ENCODE measurements at places on chromosomes 12 and 14.

DNA sequence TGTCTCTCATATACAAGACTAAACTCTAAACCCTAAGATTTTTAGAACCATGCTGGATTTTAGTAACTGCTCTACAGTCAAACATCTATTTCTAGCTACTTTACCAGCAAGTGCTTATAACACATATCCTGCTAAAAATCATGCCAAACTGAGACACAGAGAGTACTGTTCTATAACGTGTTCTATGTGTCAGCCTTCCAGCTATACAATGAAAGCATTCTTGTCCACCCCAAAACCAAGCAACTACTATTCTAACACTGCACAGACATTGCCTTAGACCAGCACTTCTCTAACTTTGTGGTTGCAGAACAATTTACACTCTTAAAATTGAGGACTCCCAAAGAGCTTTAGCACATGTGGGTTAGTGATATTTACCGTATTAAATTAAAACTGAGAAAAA is 85.7 kb downstream of the SPPL3 start:
- DNase-seq = no peak

- DNase-seq = no peak
Measured at GRCh38 chr12:89108265-89108664, 244.0 kb downstream of the DUSP6 start.

GRCh38 chr14:44135972-44136371 is 371.1 kb downstream of the FSCB start:
- DNase-seq = no peak

DNA sequence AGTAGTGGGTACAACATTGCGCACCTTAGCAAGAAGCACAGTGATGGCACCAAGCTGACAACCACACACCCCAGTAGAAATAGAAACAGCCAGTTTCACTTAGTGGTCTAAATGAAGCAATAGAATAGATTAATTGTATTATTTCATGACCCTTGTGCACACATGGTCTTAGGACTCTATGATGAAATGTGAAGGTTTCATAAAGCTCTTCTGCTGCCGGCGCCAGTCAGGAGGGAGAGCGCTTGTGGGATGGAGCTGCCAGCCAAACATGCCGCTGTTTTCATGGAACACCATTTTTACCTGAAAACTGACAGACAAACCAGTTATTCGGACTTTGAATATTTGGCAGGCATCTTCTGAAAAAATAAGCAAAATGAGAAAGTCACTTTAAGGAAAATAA is 100.0 kb downstream of the PPP2R5C start:
- DNase-seq = no peak

DNA sequence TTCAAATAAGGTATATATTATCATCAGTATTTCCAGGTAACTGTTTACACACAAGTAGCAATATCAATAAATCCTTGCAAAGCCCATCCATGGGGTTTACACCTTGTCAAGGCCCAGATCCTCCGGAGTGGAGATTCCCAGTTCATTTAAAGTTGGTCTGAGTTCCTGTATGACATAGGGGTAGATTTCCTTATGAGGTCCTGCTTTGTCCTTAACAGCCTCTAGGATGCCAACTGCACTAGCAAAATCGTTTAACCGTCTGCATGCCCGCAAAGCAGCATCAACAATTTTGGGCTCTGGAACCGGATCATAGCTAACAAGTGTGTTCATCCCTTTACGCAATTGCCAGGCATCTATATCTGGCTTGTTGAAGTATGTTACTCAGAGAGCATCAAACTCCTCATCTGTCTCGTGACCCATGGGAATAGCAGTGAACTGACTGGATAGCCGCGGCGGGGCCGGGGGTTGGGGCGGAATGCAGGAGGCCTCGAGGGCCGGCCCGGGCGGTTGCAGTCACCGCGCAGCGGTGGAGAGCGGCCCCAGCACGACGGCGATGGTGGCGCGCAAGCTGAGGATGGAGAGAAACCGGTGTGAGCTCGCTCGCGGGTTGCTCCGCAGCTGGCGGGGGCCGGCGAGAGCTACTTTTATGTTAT is 30.6 kb upstream of the FBXO34 start:
- DNase-seq = no peak

DNA sequence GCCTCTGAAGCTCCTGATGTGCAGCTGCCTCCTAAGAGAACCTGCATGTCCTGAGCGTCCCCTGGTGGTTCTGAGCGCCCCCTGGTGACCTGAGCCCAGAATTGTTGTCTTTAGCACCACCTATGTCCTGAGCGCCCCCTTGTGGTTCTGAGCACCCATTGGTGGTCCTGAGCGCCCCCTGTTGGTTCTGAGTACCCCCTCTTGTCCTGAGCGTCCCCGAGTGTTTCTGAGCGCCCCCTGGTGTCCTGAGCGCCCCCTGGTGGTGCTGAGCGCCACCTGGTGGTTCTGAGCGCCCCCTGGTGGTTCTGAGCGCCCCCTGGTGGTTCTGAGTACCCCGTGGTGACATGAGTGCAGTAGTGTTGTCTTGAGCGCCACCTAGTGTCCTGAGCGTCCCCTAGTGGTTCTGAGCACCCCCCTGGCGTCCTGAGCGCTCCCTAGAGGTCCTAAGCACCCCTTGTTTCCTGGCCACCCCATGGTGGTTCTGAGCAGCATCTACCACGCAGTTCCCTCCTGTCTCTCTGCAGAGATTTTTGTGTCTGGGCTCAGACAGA is 782.5 kb downstream of the TMEM121 start:
- no peak for DNase-seq

DNA sequence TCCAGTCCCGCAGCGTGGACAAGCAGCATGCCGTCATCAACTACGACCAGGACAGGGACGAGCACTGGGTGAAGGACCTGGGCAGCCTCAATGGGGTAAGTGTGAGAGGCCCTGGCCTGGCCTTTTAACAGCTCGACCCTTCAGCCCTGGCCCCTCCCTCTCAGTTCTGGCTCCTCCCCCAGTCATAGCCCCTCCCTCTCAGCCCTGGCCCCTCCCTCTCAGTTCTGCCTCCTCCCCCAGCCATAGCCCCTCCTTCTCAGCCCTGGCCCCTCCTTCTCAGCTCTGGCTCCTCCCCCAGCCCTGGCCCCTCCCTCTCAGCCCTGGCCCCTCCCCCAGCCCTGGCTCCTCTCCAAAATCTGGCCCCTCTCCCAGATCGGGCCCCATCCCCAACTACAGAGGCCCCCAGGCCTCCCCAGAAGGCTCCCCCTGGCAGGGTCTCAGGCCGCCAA is 11.2 kb downstream of the CEP170B start:
- DNase-seq = no peak

DNA sequence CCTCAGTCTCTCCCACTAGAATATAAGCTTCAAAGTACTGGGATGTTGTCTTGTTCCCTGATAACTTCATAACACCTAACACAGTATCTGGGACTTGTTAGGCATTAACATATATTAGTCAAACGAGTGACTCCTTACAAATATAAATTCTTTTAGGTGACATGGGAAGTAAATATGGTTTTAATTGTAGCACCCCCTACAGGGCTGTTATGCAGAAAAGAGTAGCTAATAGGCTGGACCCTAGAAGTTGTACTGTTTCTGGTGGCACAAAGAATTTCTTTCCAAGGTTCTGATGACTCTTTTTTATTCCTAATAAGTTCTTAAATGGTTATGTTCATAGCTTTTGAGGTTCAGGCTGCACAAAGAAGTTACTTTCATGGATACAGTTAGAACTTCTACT is 29.8 kb downstream of the GPATCH2L start:
- no peak for DNase-seq

GRCh38 chr12:28879379-28879778 is 269.7 kb upstream of the FAR2 start:
- DNase-seq = no peak

DNA sequence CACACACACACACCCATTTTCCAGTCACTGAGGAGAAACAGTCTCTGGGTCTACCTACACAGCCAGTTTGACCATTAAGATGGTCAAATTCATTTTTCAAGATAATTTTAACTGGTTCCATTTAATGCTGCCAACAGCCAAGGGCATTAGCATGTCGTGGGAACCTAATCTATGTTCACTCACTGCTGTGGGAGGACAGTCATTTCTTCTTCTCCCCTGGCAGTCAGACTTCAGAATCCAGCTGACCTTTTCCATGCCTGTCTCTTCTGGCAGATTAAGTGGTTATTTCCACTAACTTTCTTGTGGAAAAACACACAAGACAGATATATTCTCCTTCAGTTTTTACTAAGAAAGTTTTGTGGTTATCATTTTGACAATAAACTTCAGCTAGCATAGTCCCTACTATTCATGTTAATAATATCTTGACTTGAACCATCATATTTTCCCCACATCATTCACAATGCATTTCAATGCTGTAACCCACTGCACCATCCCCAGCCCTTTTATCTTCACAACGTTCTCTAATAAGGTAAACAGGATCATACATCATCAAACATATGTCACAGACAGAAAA is 82.2 kb downstream of the DAD1 start:
- DNase-seq = no peak
